ENCODE measurements at places on chromosomes 2 and 18. TPM values are rescaled to one million over a fixed set of nuclear protein-coding genes. Genes with fewer than 3 reads are reported as not detected.

SRD5A2 gene
- polyA plus RNA-seq = 0.01 TPM

CRACDL gene
- polyA plus RNA-seq = not detected

SCN9A gene
- polyA plus RNA-seq = 38.8 TPM

RUFY4 gene
- polyA plus RNA-seq = not detected

FSHR gene
- polyA plus RNA-seq = not detected

NLRC4 gene
- not detected for polyA plus RNA-seq

GRCh38 chr2:113973810-113974209 lies 83.9 kb downstream of the ACTR3 start:
- DNase-seq = no peak

- DNase-seq = no peak
These were observed 241.6 kb upstream of the VRK2 start for GRCh38 chr2:57804971-57805370.

GRCh38 chr2:235003096-235003775 lies 51.4 kb downstream of the SH3BP4 start:
- DNase-seq = no peak

DNA sequence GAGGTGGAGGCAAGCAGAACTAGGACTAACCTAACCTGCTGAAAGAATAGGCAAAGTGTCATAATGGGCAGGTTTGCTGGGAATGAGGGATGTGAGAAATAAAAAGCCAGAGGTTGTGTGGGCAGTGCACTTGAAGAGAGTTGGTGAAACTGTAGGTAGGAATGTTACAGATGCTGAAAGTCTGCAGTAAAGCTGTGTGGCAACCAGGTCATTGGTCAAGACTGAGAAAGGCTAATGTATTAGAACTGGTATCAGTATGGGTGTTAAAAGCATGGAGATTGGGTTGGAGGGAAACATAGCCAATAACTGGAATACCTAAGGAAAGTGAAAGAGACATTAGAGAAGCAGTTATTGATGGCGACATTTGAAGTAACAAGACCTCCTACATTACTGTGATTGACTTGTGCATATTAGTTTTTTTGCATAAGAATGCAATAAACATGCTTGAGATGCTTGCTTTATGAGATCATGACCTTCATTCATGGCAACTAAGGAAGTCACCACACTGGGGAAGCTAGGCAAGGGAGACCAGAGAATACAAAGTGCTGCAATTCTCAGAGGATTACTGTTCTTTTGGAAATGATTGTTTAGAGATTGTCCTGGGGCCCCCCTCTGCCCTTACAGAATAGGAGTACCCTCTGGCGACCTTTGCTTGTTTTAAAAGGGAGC lies 11.8 kb downstream of the GULP1 start:
- DNase-seq = peak; percentile 51

DNA sequence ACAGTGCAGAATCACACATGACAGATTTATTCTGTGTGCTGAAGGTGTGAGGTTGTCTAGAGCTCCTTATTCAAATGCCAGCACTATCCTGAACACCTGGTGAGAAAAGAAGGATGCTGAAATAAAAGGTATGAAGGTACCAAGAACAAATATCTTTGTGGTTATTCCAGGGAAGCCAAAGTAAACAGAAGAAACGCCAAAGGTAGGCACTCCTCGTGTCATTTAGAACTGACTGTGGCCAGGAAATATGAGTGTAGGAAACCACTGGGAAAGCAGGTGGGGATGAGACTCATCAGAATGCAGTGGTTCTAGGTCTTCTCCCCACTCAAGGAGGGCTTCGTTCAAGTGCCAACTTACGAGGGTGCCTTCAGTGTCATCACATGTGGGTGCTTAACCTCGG lies 80.8 kb downstream of the KIF5C start:
- no peak for DNase-seq

GRCh38 chr2:30362468-30363081 lies 84.5 kb upstream of the LCLAT1 start:
- DNase-seq = no peak

DNA sequence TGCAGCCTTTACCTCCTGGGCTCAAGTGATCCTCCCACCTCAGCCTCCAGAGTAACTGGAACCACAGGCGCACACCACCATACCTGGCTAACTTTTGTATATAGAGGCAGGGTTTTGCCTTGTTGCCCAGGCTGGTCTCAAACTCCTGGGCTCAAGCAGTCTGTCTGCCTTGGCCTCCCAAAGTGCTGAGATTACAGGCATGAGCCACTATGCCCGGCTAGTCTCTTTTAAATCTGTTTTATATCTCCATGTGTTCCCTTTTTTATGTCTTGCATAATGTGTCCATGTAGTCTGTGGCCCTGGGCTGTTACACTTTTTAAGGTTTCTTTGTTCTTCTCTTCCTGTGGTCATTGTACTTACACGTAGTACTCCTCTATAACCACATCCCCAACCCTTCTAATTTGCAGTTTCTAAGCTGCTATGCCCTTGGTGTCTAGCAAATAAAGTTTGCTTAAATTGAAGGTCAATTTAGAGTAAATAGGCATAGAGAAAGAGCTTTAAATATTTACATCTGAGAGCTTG lies 168.2 kb downstream of the MCFD2 start:
- no peak for DNase-seq

GRCh38 chr2:142153601-142154000 lies 22.8 kb upstream of the LRP1B start:
- no peak for DNase-seq

DNA sequence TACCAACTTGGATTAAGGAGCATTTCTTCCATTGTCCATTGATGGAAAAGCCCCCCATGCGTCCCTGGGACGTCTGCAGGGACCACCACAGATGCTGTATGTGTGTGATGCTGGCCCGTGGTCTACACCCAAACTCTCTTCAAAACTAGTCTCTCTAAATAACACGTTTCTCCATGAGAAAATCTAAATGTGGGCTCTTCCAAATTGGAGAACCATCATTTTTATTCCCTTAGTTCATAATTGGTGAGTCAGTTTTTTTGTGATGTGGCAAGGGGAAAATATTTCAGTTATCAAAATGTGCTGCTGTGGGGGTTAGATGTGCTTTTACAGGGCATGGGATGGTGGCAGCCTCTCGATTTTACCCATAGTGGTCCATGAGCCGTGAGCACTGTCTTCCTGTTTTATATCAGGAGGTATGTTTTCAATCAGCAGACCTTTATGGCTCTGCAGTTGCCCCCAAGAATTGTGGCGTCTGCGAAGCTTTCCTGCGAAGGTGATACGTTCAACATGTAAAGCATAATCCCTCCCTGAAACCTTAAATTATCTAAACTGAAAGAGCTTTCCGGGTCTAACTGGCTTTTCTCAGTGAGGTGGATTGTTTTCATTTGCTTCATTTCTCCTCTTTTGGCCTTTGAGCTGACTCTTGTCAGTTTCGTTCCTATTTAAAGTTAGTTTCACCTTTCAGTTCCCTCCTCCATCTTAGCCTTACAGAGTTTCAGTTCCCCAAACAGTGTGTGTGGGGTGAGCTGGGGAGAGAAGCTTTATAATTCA lies 78.4 kb downstream of the SETBP1 start:
- no peak for DNase-seq

- no peak for DNase-seq
These were observed 36.5 kb downstream of the GPD2 start for GRCh38 chr2:156472686-156473085.

GRCh38 chr2:61426267-61426897 lies 44.5 kb downstream of the USP34 start:
- DNase-seq = no peak

- no peak for DNase-seq
These were observed 187.5 kb upstream of the CYRIA start for GRCh38 chr2:16853088-16853487.

DNA sequence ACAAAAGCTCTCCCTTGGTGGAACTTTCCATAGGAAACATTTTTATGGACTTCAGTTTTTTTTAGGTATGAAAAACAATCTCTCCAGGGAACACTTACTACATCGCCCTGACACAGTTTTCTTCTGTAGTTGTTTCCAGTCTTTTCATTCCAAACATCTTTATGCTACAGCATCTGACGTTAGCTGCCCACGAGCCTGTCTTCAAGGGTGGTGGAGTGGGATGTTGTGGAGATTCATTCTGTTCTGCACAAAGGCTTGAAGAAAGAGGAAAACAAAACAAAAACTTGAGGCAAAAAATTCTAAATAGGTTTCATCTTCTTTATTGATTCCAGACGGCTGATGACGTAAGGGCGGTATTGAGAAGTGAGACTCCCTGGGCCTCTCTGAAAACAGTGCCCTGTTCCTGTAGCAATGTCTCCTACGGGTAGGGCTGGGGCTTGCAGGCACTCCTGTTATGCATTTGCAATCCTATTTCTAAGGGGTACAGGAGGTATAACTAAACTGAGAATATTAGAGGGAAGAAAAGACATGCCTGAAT lies 375.0 kb downstream of the RNF144A start:
- DNase-seq = no peak

DNA sequence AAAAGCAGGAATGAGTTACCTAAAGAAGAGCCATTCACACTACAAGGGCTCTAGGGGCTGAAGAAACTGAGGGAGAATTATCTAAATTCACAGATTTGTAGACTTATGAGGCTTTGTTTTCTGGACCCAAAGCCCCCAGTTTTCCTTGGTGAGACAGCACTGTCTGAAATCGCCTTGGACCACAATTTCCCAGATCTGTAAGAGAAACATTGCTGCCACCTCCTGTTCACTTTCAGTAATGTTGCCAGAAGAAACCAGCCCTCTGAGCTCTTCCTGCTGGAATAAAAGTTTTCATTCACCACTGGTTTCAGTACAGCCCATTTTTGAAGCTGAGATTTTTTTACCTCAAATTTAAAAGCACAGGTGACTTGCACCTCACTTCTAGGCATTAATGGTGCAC lies 169.2 kb downstream of the CDH20 start:
- peak; percentile 7 for DNase-seq

DNA sequence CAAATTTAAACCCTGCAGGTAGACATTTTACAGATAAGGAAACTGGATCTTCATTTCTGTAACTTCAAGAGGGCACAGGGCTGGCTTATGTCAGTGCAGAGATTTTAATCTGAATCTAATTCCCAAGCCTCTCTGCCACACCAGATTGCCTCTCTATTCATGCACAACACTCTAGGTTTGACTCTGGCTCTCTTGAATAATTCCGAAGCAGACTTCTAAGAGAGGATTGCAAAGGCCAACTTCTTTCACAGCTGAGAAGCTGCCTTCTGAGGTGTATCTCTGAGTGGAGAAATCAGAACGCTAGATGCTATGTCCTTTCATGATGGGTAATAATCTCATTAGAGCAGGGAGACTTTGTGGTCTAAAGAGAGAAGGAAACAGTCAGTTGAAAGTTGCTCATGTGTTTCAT lies 20.1 kb upstream of the MGAT5 start:
- no peak for DNase-seq
